ENCODE measurements at places on chromosomes 7 and 10.

GRCh38 chr10:23405540-23405939 is 33.3 kb upstream of the OTUD1 start:
- DNase-seq: no peak

DNA sequence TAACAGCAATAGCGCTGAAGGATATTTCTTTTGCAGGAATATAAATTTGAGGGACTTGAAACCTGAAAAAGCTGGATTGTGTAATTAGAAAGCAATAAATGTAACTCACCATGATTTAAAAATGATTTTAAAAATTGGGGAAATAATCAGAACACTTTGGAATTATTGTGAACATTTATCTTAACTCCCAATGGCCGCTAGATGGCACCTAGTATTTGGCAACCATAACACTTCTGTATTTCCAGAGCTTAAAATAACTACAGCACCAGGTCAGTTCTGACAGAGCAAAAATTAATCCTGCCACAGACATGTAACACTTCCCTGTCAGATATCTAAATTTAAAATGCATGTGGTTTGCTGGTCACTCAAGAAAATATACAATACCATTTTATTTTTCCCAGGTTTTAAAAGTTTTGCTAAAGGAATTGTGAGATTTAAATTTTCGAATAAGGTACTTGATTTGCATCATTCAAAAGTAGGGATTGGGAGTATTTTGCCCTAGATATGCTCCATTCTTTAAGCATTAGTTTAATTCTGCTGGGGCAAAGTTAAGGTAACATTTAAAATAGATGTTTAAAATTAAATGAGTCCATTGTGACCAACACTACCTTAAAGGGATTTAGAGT is 144.5 kb downstream of the PPP1R3A start:
- no peak for DNase-seq

DNA sequence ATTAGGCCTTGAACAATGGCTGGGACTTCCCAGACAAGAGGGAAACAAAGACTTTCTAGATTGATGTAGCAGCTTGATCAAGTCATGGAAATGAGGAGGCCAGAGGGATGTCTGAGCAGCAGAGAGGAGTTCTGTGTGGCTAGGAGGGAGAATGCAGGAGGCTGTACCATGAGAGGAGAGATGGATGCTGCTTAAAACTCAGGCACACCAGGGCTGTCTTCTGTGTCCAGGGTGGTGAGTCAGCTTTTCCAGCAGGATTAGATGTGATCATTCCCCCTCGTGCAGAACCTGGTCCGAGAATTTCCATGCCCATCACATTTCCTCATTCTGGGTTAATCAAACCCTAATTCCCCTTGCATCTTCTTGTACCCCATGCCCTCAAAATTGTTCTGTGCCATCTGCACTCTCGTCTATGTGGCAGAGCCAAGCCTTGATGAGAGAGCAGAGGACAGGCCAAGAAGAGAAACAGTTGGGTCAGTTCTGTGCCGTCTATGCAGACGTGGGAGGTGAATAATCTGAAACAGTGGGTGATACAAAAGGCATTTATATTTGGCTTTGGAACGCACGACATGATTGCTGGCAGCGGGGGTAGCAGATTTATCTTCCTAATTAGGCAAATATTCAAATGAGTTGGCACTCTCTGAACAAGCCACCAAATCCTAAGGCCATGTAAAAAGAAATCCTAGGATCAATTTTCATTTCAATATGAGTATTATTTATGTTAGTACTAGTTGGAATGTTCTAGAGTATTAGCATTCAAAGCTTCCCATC is 160.7 kb downstream of the TMEM178B start:
- no peak for DNase-seq

GRCh38 chr7:30199271-30199670 is 64.5 kb downstream of the MTURN start:
- DNase-seq: no peak

DNA sequence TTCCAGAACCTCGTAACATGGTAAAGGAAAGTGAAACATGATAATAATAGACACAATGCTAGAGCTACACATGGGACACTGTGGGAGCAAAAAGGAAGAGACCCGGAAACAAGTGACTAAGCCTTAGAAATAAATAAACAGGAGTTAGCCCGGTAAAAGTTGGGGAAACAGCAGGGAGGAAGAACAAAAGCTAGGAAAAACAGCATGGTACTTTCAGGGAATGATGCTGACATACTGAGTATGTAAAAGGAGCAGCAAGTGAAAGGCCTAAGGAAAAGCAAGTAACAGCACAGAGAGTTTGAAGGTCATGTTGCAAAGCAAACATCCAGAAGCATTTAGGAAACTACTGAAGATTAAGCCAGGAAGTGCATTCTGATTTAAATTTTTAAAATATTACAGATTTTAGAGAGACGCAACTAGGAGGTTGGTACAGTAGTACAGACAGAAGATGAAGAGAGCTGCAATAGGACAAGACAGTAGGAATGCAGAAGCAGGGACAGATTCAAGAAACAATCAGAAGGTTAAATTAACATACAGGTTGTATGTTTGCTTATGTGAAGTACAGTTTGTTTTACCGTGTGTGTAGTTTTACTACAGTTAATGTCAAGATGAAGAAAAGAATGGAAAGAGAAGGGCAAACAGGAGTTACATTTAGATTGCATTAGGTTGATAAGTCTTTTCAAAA is 63.7 kb downstream of the ARHGAP12 start:
- no peak for DNase-seq

DNA sequence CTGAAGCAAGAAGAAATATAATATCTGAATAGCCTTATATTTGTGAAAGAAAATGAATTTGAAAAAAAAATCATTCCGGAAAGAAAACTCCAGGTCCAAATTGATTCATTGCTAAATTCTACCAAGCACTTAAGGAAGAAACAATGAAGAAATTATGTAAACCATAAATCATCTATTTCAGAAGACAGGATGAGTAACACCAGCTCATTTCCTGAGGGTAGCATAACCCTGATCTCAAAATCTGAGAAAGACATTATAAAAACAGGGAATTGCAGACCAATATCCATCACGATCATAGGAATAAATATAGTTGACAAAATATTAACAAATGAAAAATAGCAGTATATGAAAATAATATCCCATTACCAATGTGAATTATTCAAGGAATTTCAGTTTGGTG is 70.1 kb upstream of the RAB18 start:
- no peak for DNase-seq

DNA sequence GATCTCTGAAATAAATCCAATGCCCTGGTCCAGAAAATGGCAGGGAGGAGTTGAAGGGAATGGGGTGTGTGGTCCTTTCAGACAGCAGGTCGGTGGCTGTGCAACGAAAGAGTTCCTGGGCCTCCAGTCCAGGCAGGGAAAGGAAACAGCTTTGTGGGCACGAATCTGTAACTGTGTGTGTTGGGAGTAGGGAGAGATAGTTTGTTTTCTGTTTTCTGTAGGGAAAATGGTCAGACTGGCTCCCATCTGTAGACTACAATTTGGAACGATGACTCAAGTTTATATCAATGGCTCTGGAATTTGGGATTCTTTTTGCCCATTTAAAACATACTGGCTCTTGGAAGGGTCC is 2.6 kb upstream of the HOXA9 start:
- no peak for DNase-seq

DNA sequence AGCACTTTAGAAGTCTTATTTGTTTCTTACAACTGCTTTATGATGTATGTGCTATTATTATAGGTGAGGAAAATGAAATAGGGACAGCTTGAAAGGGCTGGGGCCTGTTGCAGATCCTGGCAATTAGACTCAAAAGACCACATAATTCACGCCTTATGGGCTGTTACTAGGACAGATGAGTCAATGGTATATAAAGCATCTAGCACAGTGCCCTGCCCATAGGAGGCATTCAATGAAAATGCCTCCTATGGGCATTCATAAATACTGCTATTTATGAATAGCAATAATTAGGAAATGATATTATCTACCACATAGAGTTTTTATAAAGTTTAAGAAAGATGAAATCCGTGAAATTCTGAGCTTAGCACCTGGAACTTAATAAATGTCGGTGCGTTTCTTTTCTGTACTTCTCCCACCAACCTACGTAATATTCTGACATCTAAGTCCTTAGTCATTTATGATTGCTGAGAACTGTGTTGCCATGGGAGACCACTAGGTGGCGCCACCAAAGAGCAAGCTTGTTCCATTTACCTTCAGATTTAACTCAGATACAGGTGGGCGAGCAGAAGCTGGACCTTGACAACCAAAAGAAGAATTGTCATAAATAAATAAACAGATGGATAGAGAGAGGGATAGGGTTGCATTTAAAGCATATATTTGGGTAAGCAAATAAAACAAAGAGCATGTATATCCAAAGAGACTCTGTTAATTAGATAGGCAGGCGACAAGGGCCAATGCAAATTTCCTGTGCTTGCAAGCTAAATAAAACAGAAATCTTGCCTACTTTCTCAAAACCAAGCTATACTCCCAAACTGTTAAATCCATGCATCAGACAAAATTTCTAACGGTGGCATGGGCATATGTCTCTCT is 699.9 kb downstream of the INHBA start:
- no peak for DNase-seq

GRCh38 chr7:66238773-66239466 is 33.8 kb downstream of the TPST1 start:
- DNase-seq: no peak

- DNase-seq: no peak
Observed at GRCh38 chr7:137439829-137440825, 96.6 kb upstream of the PTN start.

- no peak for DNase-seq
Observed at GRCh38 chr7:133539016-133539415, 286.1 kb downstream of the EXOC4 start.

GRCh38 chr10:78375854-78376785 is 342.5 kb downstream of the RPS24 start:
- no peak for DNase-seq

- no peak for DNase-seq
Observed at GRCh38 chr10:58282615-58283014, 13.7 kb downstream of the CISD1 start.

Measured in GM12892 (cell line).